Stimulated activated CD8-positive, alpha-beta memory T cell treated with anti-CD3 and anti-CD28 coated beads, Interleukin-7, amount 100 ng/mL, for 1 hour (primary cell): ENCODE measurements at places on chromosomes 6 and 20.

- no peak for DNase-seq
Measured at GRCh38 chr20:35010405-35011192, 54.9 kb downstream of the MYH7B start.

- no peak for DNase-seq
Measured at GRCh38 chr6:137017081-137017480, 27.7 kb downstream of the IL20RA start.

DNA sequence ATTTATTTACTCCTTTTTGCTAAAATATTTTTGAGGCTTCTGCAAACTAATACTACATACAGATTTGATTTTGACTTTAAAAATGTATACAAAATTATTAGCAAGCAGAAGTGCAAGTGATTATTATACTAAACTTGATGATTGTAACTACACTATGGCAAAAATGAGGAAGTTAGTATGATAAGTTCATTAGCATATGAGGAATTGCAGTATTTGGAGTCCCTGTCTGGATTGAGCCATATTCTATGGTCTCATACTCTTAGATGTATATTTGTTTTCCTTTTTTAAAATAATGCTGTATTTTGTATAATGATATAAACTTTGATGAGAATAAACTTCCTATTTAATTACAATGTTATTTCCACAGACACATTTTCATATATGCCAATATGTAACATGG, 13.9 kb downstream of the CRISP3 start:
- no peak for DNase-seq

GRCh38 chr6:160667639-160668481, 3.8 kb upstream of the LPA start:
- DNase-seq = no peak

DNA sequence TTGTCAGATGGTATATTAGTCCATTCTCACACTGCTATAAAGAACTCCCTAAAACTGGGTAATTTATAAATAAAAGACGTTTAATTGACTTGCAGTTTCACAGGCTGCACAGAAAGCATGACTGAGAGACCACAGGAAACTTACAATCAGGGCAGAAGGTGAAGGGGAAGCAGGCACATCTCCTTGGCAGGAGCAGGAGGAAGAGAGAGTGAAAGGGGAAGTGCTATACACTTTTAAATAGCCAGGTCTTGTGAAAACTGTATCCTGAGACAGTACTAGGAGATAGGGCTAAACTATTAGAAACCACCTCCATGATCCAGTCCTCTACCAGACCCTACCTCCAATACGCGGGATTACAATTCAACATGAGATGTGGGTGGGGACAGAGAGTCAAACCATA, 193.9 kb upstream of the KCNG1 start:
- no peak for DNase-seq

GRCh38 chr20:18705490-18705889, 108.1 kb upstream of the SCP2D1 start:
- DNase-seq = no peak

- no peak for DNase-seq
Measured at GRCh38 chr20:8427419-8428040, 295.5 kb downstream of the PLCB1 start.

DNA sequence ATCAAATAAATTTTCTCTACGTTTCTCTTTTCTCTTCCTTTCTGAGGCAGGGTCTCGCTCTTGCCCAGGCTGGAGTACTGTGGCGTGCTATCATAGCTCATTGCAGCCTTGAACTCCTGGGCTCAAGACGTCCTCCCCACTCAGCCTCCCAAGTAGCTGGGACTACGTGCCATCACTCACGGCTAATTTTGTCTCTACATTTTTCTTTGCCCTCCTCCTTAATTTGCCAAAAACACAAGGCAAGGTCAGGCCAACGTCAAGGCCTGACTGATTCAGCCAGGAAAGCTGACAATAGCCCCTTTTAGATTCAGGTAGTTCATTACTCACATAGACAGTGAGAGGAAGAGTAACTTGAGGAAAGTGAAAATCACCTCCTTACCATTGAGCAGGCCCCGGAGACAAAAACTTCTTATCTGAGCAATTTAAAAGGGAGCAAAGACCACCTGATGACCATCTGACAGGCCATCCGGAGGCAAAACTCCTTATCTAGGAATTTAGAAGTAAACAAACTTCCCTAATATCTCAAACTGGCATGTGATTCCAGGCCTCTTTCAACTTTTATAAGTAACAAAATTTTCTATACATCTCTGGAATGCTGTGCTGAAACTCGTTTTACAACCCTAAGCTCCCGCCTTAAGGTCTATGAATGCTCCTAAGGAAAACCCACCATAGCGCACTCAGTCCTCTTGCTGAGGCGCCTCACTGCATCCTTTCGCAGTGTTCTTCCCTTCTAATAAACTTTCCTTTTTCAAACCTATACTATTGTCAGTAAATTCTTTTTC, 42.1 kb upstream of the SRPK1 start:
- DNase-seq = no peak

- no peak for DNase-seq
Measured at GRCh38 chr6:160959726-160960435, 31.7 kb upstream of the MAP3K4 start.

DNA sequence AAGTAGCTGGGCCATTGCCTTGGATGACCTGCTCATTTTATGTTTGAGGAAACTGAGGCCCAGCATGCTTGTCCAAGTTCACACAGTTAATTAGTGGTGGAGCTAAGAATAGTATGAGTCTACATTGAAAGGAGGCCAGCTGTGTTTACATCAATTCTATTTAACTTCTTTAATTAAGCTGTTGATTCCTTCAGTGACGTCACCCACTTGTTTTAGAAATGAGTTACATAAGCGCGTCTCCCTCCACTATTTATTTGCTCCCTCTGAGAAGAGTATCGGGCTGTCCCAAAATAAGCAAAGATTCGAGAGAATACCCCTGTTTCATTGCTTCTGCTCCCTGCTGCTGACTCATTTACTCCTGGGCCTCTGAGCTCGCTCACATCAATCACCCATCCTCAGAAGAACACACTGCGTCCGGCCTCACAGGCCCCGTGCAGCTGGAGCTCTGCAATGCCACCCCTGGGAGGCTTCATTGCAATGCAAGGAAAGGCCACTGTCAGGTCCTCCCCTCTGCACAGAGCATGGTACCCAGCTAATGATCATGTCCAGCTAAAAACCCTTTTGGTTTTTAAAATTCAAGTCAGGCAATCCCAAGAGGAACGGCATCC, 74.8 kb upstream of the BMP2 start:
- DNase-seq = no peak

- no peak for DNase-seq
Measured at GRCh38 chr20:38197217-38197616, 32.1 kb upstream of the TGM2 start.

DNA sequence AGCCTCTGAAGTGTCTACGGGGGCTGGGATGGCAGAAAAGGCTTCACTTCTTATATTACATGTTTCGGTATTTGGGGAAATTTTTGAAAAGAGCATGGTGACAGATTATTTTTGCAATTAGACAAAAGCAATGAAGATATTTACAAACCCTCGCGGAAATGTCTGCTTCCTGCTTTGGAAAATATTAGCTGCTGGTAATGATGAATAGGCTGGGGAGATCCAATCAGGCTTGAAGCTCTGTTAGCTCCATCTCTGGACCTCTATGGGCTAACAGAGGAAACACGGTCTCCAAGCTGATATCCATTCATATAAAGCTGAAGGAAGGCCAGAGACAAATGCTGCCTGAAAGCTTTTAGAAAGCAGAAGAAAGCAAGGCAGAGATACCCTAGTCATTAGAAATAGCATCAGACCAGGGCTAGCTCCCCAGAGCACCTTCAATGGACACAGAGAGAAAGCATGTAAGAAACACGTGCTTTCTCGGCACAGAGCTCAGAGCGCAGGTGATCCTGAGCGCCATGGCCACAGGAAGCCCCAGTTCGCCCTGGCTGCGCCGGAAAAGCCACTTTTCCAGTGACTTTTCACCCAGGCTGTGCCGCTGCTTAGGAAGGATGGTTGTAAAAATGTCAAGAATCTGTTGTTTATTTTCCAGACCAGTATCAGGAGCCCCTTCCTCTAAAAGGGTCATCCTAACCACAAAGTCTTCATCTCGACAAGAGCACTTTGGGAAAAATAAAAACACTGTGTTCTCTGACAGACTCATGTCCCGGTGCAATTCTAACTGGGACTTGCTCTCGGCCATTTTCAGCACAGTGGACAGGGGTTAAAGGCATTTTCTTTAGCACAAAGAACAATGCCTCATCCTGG, 68.5 kb upstream of the NFATC2 start:
- no peak for DNase-seq

GRCh38 chr6:46062312-46062711, 46.7 kb upstream of the CLIC5 start:
- no peak for DNase-seq

- DNase-seq = no peak
Measured at GRCh38 chr6:144068794-144069193, 26.6 kb downstream of the SF3B5 start.
